ENCODE measurements at places on chromosomes 7 and 10.

GRCh38 chr7:135659159-135659846 is 3.0 kb upstream of the STMP1 start:
- no peak for DNase-seq

- no peak for DNase-seq
Observed at GRCh38 chr7:148720472-148720871, 21.8 kb downstream of the CUL1 start.

GRCh38 chr7:116195451-116195850 is 14.9 kb upstream of the TES start:
- DNase-seq, result no peak

- DNase-seq, result no peak
Observed at GRCh38 chr10:98815039-98815885, 368.5 kb upstream of the HPS1 start.

GRCh38 chr7:151242159-151243044 is 6.1 kb downstream of the SMARCD3 start:
- DNase-seq, result no peak

DNA sequence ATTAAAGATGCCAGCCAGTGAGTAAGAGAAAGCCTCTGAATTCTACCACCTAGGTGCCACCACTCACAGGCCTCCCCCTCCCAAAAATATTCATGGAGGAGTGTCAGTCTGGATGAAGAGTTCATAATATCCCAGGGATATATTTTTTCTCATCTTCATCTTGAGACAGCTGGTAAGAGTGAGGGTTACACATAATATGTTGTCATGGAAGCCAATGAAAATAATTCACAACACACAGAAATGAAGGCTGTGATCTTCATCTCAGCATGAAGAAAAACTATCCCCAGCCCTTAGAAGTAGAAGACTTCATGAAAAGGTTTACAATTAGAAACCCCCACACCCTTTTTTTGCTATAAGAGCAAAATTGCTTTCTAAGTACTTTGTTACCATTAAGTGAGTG is 175.6 kb downstream of the DNAH11 start:
- DNase-seq, result no peak

DNA sequence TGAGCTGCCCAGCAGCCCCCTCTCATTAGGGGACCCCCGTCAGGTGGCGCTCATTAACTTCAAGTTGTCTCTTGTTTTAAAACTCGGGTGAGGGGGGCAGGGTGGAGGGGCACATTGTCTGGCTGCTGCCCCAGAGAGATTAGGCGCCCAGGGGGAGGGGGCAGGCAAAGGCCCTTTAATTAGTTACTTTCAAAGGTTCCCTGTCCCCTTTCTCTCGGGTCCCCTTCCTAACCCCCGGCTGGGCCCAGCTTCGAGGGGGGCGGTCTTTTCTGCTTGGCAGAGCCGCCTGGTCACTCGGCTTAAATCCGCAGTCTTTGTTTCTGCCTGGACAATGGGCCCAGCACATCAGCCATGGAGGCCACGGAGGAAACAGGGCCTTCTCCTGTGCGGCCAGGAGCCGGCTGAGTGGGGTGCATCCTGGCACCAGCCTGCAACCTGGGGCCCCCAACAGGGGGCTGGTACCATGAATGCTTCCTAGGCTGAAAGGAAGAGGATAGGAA is 38.9 kb upstream of the SLF2 start:
- no peak for DNase-seq

GRCh38 chr7:83271212-83272099 is 108.8 kb upstream of the PCLO start:
- no peak for DNase-seq

- no peak for DNase-seq
Observed at GRCh38 chr7:154844955-154845354, 158.0 kb downstream of the PAXIP1 start.

GRCh38 chr10:33722067-33722466 is 387.6 kb upstream of the NRP1 start:
- DNase-seq, result no peak

- no peak for DNase-seq
Observed at GRCh38 chr10:3828404-3829155, 43.6 kb upstream of the KLF6 start.

- no peak for DNase-seq
Observed at GRCh38 chr10:53033396-53033795, 260.8 kb upstream of the MBL2 start.

DNA sequence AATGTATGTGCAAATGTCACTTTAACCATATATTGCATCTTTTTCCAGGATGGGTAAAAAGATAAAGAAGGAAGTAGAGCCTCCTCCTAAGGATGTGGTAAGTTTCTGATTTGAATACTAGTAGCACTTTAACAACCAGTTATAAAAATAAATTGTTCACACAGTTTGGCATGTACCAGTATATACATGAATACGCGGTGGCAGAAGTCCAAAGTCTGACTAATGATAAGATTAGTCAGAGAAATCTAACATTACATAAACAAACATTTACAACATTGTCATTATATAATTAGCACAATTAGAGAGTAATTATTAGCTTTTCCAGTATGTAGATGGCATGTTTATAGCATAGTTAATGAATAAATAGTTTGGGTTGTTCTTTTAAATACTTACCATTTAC is 4.1 kb downstream of the ARMC3 start:
- no peak for DNase-seq

- no peak for DNase-seq
Observed at GRCh38 chr7:156470399-156471320, 169.9 kb upstream of the RNF32 start.

GRCh38 chr7:142188154-142188553 is 69.7 kb downstream of the PRSS58 start:
- DNase-seq, result no peak

All from SK-N-MC (cell line).